Posterior vena cava (tissue), 2 donors: ENCODE measurements at places on chromosomes 1 and 21. TPM values are rescaled to one million over a fixed set of nuclear protein-coding genes. Genes with fewer than 3 reads are reported as not detected.

DNA sequence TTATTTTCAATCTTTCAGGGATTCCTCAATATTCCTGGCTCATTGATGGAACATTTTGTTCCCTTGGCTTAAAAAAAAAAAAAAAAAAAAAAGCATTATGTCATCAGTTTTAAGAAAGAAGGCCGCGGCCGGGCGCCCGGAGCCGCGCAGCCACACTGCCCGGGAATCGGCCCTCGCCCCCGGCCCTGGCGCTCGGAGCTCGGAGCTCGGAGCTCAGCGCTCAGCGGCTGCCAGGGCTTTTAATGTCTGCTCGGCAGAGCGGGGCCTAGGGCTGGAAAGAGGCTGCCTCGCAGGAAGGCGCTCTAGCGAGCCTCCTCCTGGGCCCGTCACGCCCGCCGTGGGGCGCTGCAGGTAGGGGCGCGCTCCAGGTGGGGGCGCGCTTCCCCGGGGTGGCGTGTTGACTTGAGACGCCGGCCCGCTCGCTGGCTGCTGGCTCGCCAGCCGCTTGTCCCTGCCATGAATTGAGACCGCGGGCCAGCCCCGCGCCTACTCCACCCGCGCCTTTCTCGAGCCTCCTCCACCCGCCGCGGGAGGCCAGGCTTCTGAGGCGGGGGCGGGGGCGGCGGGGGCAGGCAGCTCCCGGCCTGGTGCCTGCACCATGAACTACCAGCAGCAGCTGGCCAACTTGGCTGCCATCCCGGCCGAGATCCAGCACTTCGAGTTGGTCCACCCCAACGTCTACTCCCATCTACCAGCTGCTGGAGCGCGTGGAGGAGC lies 5.4 kb upstream of the TDRD5 start:
- no peak for DNase-seq

GRCh38 chr1:42838482-42839190 lies 7.8 kb upstream of the ZNF691 start:
- DNase-seq: no peak

DNA sequence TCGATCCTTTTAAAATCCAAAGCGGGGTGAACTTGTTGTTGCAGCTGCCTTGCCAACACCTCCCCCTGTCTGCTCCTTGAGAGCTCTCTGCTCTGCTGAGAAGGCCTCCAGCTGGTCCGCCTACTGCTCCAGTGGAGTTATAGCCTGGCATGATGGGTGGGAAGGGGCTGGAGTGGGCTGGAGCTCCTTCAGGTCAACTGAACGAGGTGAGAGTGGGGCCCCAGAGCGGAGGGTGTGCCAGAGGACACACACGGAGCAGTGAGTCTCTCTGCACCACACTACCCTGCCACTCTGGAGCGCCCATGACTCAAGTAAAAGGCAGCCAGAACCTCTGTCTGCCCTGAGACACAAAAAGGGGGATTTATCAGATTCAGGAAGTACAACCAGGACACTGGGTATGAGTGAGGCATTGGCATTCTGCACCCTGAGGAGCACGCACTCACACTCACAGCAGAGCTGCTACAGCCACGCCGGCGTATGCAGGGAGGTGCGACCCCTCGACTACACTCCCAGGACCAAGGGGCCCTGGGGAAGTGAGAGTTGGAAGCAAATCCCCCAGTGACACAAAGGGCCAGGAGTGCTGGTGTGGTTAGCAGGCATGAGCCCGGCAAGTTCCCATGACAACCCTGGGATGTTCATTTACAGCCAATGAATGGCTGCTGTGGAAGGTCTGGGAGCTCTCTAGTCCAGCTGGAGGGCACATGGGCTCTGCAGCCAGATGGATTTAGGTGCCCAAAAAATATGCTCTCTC lies 28.0 kb upstream of the EVA1B start:
- DNase-seq: no peak

DNA sequence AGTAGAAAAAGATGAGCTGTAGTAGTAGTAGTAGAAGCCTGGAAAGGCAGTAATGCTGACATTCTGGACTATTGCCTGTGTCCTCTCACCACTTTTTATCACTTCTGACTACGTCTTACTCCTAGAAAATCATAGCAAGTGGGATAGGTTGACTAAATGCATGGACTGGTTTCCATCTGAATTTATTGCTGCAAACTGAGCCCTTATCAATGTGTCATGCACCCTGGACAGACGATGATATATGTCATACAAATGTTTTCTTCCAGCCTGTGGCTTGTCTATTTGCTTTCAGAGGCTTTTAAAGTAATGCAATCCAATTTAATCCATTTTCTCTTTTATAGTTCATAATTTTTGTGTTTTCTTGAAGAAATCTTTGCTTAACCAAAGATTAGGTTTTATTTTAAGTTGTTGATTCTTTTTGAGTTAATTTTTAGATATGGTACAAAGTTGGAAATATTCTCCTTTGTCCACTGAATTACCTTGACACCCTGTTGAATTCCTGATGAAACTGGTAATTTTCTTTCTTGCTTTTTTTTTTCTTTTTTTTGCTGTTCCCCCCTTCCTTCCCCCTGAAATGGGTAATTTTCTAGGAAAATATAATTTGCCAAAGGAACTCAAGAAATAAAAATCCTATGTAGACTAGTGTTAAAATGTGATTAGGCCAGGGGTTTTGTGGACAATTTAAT lies 47.1 kb downstream of the PHACTR4 start:
- no peak for DNase-seq

- peak; percentile 73 for DNase-seq
Observed at GRCh38 chr21:43298546-43299440, 128.1 kb downstream of the SIK1 start.

DNA sequence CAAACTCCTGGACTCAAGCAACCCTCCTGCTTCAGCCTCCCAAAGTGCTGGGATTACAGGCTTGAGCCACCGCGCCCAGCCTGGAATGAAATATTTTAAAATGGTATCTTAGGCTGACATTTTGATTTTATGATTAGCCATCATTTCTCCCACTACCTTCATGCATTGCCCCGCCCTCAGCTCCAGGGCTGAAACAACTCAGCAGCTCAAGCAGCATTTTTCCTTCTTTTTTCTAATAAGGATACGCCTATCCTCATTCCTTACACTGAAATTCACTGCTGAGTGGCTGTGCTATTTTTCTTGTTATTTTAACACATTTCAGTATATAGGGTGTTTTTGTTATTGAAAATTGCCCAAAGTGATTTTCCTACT lies 56.8 kb upstream of the HTR1D start:
- no peak for DNase-seq

- DNase-seq: no peak
Observed at GRCh38 chr1:53266038-53266437, 27.7 kb upstream of the MAGOH start.

The FAM151A gene
- total RNA-seq: not detected

DNA sequence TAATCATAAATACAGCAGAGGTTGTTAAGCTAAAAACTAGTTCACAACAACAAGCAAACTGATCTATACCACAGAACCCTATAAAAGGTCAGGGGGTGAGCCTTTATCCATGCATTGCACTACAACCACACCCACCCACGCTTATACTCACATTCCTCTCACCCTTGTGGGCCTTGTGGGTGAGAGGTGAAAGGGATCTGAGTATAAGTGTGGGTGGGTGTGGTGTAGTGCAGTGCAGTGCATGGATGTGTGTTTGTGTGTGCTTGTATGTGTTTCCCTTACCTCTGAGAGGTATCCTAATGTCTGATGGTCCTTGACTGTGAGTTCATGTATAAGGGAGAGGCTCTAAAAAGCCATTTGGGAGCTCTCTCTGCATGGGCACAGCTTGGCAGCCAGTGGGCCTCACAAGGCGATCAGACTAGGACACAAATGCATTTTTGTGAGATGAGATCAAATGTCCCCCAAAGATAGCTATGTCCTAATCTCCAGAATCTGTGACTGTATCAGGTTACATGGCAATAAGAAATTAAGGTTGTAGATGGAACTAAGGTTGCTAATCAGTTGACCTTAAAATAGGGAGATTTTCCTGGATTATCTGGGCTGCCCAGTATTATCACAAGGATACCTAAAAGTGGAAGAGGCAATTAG lies 95.5 kb upstream of the DPT start:
- no peak for DNase-seq

DNA sequence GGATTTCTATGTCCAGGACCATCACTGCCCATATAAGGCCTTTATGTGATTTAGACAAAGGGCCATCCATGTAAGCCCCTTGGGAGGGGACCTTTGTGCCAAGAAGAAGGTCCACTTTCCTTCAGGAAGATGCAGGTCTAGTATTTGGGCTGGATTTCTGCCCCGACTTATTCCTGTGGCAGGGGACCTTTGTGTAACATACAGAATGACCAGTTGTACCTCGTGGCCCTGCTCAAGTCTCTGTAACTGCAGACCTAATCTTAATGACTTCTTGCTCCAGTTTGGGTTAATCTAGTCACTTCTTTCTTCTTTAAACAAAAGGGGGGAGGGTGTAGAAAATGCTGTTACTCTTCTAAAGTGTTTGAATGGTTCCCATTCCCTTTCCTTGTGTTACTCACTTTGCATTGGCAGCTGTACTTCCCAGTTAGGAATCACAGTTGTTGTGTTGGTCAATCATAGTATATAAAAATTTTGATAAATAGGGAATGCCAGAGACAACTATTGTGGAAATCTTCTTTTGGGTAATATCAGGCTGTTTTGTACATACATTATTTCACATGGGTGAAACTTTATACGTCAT lies 54.2 kb downstream of the MIGA1 start:
- DNase-seq: no peak

- DNase-seq: no peak
Observed at GRCh38 chr21:26438976-26439375, 134.1 kb downstream of the CYYR1 start.

DNA sequence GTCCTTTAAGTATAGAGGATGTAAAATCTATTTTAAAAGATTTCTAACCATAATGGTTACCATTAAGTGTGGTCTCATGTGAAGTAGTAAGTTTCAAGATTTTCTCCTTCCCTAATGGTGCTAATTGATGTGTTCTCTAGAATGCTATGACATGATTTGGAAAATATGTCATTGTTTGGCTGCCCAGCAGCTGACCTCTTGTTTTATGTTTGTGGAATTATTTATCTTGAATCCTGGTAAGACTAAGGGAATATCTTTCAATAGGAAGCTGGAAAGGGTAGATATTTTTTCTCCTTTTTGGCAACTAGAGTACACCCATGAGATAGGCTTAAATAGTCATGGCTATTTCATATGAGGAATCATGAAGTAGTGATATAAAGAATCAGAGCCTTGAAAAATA lies 139.8 kb upstream of the CHODL start:
- no peak for DNase-seq

DNA sequence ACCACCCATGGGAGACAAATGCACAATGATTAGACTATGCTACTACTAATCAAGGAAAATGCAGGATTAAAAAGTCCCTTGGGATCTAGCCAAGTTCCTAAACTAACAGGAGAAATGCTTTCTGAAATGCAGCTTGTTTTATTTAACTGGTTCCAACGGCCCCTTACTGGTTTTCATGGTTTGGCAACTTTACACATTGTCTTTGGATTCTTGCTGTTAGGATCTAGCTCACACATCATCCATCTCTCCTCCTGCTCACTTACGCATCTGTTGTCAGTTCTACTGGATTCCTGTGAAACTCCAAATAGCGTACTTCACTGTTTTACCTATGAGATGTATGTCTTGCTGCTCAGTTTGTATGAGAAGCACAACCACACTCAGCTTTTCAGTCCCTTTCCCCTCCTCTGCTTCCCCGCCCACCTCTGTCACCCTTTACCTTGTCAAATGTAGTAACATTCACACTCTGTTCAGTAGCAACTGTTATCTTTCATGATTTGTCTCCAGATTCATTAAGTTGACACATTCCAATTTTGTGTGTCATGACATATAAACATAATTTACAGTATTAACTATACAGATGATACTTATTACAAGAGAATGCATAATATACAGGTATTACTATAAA lies 130.1 kb downstream of the SIM2 start:
- no peak for DNase-seq

DNA sequence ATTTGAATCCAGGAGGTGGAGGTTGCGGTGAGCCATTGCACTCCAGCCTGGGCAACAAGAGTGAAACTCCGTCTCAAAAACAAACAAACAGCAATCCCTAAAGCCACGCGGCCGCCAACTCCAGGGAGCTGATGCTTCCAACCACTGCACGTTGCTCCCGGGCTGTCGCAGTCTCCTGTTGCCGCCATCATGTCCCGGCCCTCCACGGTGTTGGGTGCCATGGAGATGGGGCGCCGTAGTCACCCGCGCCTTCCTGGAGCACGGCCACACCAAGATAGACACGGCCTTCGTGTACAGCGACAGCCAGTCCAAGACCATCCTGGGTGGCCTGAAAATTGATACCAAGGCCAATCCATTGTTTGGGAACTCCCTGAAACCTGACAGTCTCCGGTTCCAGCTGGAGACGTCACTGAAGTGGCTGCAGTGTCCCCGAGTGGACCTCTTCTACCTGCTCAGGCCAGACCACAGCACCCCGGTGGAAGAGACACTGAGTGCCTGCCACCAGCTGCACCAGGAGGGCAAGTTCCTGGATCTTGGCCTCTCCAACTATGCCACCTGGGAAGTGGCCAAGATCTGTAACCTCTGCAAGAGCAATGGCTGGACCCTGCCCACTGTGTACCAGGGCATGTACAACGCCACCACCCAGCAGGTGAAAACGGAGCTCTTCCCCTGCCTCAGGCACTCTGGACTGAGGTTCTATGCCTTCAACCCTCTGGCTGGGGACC lies 32.6 kb downstream of the SLC16A1 start:
- DNase-seq: no peak

DNA sequence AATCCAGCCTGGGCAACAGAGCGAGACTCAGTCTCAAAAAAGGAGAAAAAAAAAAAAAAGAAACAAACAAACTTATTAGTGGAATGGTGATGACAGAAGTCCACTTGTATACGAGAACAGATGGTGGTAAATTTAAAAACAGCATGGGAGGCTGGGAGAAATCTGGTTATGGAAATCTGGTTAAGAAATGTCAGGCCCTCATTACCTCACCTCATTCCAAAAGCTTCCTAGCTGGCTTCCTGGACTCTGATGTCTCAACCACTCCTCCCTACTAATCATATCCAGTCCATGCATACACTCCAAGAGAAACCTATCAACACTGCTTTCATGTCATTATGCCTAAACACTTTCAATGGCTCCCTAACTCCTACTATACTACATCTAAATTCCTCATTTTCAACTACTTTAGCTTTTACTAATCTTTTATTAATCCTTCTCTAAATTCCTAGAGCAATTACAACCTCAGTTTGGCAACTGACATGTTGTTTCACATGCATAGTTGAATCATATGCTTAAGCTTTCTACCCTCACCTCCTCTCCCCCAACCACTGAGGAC lies 52.9 kb downstream of the FOXJ3 start:
- no peak for DNase-seq

The MTMR11 gene
- 18.4 TPM for total RNA-seq

DNA sequence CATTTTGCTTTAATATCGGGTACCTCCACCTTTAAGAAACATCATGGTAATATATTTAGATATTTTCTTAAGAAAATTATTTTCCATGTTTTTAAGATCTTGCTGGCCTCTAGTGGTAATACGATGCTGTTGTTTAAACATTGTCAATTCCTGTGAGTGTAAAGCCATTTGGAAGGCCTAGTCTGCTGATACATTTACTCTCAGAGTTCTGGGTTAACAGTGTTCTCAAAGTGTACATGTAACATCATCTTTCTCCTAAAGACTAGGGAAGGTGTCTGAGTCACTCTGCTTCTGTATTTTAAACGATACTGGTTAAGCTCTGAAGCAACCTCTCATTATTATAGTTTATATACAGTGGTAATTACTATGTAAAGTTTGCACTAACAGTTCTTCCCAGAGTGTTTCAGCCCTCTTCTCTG lies 189.1 kb downstream of the RASAL2 start:
- DNase-seq: no peak

GRCh38 chr1:16180291-16180824 lies 24.5 kb upstream of the EPHA2 start:
- no peak for DNase-seq

GRCh38 chr21:35510957-35511695 lies 462.0 kb upstream of the RUNX1 start:
- no peak for DNase-seq
